ENCODE measurements at places on chromosomes 4 and X.

GRCh38 chrX:39484159-39485068 lies 613.3 kb downstream of the BCOR start:
- peak; percentile 0 for DNase-seq

DNA sequence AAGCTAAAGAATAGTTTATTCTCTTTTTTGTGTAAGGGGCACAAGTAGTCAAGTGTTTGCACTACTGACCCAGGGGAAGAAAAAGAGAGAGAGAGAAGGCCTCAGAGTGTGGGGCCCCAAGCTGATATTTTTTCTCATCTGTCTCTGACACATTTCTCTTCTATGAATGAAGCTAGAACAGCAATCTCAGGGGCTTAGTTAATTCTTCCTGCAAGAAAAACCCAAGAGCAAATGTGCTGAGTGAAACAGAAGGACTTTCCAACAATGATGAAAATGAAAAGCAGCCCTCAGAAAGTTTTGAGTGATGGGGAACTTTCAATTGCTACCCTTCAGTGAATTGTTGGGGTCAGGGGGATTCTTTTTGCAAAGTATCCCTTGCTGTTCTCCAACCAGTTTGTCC lies 9.2 kb upstream of the MSN start:
- DNase-seq: no peak

DNA sequence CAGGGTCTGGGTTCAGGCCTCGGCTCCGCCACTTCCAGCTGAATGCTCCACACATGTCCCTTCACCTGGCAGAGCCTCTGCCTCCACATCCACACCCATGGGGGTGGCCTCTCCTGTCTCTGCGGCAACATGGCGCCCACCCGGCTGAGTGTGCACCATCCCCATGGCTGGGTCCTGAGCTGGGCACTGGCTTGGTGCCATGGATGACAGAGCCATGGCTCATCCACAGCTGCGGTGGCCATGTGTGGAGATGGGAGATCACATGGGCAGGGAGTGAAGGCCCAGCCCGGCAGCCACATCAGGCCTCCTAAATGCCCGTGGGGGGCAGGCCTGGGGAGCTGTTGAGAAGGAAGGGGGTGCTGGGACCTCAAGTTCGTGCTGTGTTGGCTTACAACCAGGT lies 213.7 kb downstream of the AFAP1 start:
- no peak for DNase-seq

DNA sequence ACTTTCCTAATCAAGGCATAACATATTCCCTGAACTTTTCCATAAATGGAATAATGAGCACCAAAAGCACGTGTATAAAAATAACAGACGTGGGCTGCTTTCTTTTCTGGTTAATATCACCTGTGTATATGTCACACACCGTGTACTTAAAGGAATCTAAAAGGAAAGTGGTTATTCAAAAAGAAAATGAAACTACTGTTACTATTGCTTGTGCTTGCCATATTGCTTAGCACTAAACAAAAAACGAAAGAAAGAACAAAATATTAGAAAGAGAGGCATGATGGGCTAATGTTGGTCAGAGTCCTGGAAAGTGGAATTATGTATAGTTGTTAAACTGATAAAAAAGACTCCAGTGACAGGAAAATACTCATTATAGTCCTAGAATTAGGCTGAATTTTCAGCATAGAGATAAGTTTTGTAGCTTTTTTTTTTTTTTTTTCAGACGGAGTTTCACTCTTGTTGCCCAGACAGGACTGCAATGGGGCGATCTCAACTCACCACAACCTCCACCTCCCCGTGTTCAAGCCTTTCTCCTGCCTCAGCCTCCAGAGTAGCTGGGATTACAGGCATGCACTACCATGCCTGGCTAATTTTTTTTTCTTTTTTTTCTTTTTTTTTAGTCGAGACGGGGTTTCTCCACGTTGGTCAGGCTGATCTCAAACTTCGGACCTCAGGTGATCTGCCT lies 123.2 kb downstream of the PABPC4L start:
- DNase-seq: no peak

- no peak for DNase-seq
Observed at GRCh38 chrX:136048446-136048845, 63.2 kb downstream of the SLC9A6 start.

GRCh38 chr4:3682236-3683076 lies 83.7 kb upstream of the ADRA2C start:
- no peak for DNase-seq

- no peak for DNase-seq
Observed at GRCh38 chr4:174199735-174200134, 83.7 kb downstream of the FBXO8 start.

- DNase-seq: no peak
Observed at GRCh38 chrX:68708503-68709290, 61.2 kb downstream of the STARD8 start.

DNA sequence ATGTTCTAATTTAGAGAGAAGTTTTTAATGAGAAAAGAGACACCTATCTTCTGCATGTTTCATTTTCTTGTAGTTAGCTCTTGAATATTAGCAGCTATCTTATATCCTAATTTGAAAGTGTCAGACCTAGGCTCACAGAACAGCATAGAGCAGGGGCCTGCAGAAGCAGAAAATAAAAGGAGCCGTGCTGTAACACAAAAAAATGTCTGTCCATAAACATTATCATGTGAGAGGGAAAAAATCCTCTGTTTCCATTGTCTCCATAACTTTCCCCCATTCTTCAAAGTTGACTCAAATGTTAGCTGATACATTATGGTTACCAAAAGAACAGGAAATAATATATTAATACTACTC lies 329.2 kb upstream of the EPHA5 start:
- no peak for DNase-seq

DNA sequence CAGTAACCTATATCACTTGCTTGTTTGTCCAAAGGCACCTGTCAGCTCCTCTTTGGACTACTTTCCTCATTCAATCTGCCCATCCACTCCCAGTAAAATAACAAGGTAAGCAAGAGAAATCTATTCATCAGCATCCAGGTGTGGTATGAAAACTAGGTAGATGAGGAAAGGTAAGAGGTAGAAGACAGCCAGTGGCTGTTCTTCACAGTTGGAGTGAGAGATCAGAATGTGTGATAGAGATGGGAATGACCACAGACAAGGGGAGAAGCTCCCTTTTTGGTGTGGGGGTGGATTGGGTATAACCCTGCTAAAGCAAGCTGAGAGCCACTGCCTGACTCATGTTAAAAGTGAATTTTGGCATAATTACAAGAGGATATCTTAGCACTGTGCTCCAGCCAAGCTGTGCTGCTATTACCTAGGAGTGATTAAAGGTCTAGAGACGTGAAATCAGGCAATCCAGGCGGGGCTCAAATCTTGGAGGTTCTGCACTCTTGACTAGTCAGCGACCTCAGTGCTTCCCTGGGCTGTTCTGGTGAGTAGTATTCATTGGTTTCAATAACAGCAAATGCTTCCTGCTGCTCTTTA lies 28.1 kb upstream of the RASL11B start:
- no peak for DNase-seq

DNA sequence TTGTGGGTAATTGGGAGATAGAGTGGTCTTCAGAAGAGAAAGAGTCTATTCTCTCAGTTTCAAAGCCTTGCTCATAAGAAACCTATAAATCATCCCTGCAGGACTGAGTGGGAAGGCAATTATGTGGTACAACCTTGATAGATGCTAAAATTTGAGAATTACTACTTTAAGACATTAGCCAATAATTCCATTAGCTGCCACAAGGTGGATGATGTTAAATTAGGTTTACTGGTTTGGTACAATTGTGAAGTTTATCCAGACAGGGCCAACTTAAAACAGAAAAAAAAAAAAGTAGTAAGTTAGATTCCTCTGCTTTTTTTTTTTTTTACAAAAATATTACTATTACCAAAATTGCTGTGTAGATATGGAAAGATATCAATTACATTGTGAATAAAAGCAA lies 73.2 kb upstream of the AMOT start:
- DNase-seq: no peak

- no peak for DNase-seq
Observed at GRCh38 chr4:113541933-113542332, 219.6 kb downstream of the CAMK2D start.

- no peak for DNase-seq
Observed at GRCh38 chr4:6389142-6389825, 83.1 kb downstream of the PPP2R2C start.

GRCh38 chr4:143558823-143559756 lies 45.6 kb downstream of the SMARCA5 start:
- no peak for DNase-seq

DNA sequence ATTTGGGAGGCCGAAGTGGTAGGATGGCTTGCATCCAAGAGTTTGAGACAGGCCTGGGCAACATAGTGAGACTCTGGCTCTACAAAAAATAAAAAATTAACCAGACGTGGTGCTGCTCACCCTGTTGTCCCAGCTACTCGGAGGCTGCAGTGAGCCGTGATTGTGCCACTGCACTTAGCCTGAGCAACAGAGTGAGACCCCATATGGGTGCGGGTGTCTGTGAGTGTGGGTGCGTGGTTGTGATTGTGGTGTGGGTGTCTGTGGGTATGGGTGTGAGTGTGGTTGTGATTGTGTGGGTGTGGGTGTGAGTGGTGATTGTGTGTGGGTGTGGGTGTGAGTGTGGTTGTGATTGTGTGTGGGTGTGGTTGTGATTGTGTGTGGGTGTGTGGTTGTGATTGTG lies 114.6 kb downstream of the UBE2K start:
- no peak for DNase-seq

DNA sequence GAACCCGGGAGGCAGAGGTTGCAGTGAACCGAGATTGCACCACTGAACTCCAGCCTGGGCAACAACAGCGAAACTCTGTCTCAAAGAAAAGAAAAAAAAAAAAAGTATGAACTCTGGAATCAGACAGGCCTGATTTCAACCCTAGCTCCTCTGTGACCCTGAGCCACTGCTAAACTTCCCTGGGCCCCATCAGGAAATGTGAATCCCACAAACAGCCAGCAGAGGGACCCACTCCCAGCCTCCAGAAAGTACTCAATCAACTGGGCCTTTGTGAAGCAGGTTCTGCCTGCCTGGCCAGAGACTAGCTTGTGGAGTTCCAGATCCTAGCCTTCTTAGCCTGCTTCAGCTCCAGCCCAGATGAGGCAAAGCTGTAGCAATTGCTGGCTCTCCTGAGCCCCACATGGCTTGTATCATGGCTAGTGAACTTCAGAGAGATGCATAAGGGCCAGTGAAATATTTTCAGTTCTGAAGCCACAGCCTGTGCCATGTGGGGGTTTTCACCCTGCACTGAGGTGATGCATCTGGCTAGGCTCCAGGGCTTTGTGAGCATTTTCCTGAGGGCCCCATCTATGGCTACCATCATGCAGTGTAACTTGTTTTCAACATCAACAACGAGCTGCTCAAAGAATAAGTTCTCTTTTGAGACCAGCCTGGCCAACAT lies 7.2 kb upstream of the IDS start:
- DNase-seq: peak; percentile 24

- DNase-seq: no peak
Observed at GRCh38 chr4:78707268-78707667, 68.9 kb upstream of the BMP2K start.

GRCh38 chrX:136269921-136270320 lies 18.7 kb upstream of the MAP7D3 start:
- DNase-seq: no peak

DNA sequence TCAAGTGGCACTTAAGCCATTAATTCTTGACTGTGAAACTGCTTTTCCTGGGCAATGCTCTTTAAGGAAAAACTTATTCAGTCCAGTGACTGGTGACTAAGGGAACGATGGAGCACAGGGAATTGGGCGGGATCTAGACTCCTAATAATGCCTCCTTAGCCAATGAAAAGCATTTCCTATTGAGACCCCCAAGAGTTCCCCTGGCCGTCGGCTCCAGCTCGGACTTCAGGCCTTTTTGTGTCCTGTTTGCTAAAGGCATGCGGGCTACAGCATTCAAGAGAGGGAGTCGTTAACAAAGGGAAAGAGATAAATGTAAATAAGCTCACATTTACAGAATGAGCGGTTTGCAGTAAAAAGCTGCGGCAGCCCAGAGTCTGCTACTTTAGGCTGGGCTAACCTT lies at the start of gene LPAR4:
Gene LPAR4 (plus strand): TSS at position 232 of the 400 bp plus-strand sequence. CDS start 7,150 bp downstream, outside the sequence.
- DNase-seq: no peak

- DNase-seq: no peak
Observed at GRCh38 chr4:1516261-1516660, 110.0 kb upstream of the NKX1-1 start.

Data from caudate nucleus (tissue), 63 donors.